ENCODE measurements at places on chromosomes 16 and 17.

DNA sequence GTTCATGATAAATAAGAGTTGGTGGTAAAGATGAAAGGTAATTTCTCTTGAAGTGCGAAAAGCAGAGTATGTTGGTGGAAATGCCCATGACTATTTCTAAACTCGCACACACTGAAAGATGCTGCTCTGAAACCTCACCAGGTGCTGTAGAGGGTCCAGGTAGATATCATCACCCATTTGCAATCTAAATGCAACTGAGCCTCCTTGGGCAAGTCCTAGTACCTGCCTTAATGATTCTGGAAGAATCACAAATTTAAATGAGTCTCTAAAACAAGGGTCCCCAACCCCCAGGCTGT lies 5.9 kb upstream of the MMD start:
- no peak for DNase-seq

- DNase-seq: no peak
These were observed 65.8 kb downstream of the PRMT7 start for GRCh38 chr16:68376590-68376989.

DNA sequence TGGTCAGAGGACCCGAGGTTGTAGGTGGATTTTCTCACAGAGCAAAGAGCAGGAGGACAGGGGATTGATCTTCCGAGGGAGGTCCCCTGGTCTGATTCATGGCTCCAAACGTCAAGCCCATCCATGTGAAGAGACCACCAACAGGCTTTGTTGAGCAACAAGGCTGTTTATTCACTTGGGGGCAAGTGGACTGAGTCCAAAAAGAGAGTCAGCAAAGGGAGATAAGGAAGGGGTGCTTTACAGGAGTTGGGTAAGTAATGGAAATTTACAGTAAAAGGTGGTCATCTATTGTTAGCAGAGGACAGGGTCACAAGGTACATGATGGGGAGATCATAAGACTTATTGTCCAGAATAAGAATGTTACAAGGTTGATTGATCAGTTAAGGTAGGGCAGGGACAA lies 2285.8 kb downstream of the TP53TG3F start:
- no peak for DNase-seq

- DNase-seq: no peak
These were observed 3.0 kb upstream of the RCVRN start for GRCh38 chr17:9907883-9908648.

GRCh38 chr16:75044800-75045361 lies 46.1 kb downstream of the ZNRF1 start:
- no peak for DNase-seq

- DNase-seq: no peak
These were observed 175.9 kb upstream of the SALL1 start for GRCh38 chr16:51327001-51327400.

DNA sequence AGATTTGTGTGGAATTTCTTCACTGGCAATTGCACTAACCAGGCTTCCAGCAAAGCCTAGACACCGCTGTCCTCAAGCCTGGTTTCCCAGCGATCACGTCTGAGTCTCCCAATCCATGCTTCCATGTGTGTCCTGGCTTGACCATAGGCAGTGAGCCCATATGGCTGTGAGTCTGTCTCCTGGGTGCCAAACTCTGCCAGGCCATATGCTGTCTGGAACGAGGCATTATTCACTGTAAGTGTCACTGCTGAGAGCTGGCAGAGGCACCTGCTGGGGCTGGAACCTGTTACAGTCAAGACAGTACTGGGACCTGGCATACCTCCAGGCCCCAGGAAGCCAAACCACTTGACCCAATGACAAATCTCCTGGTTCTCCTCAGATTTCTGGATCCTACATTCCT lies 60.4 kb downstream of the HS3ST2 start:
- no peak for DNase-seq

DNA sequence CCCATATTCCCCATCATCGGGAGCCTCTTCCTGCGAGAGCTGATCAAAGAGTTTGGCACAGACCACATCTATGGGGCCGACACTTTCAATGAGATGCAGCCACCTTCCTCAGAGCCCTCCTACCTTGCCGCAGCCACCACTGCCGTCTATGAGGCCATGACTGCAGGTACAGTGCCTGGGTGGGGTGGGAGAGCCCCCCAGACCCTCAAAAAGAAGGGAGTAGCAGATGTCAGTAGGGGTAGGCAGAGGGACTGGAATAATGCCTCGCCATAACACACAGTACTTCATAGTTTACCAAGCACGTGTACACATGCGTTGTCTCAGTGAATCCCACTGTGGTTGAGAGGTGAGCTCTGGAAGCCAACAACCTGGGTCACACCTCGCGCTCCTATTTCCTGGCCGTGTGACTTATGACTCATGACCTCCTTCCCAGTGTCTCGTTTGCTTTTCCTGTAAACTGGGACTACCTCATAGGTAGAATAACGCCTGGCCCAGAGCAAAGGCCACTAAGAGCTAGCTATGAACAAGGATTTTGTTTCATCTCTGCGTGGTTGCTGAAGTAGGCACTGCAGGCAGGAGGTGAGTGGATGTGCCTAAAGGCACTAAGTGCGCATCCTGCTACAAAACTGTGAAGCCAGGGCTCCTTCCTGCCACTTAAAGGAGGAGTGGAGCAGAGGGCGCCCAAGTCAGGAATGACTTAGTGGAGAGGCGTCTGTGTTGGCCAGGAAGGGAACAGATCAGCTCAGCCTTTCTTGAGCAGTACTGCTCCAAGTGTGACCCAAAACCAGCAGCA lies 5.2 kb downstream of the NAGLU start:
- no peak for DNase-seq

DNA sequence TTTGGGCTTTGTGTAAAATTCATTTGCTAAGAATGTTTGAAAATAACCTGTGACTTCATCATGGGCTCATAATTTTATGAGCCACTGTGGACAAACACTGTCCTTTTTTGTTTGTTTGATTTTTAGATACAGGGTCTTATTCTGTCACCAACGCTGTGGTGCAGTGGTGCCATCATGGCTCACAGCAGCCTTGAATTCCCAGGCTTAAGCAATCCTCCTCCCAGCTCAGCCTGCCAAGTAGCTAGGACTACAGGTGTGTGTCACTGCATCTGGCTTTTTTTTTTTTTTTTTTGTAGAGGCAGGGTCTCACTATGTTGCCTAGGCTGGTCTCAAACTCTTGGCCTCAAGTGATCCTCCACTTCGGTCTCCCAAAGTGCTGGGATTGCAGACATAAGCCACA lies 8.3 kb downstream of the TEX2 start:
- DNase-seq: no peak

GRCh38 chr16:71461686-71462648 lies at the start of gene ZNF23:
Gene ZNF23 (minus strand): TSS chr16:71462247. CDS start chr16:71456796, 5,451 bp downstream.
- DNase-seq: peak; percentile 79

GRCh38 chr17:33038740-33039139 lies 47.1 kb downstream of the SPACA3 start:
- no peak for DNase-seq

GRCh38 chr16:54397190-54397835 lies 110.7 kb upstream of the IRX3 start:
- no peak for DNase-seq

GRCh38 chr16:12220766-12221165 lies 244.2 kb downstream of the SNX29 start:
- no peak for DNase-seq

- DNase-seq: no peak
These were observed 88.0 kb downstream of the LITAF start for GRCh38 chr16:11498683-11499082.

- no peak for DNase-seq
These were observed 90.7 kb upstream of the SMIM36 start for GRCh38 chr17:55601874-55602364.

- DNase-seq: no peak
These were observed 452.6 kb upstream of the CDH11 start for GRCh38 chr16:65574326-65574966.

DNA sequence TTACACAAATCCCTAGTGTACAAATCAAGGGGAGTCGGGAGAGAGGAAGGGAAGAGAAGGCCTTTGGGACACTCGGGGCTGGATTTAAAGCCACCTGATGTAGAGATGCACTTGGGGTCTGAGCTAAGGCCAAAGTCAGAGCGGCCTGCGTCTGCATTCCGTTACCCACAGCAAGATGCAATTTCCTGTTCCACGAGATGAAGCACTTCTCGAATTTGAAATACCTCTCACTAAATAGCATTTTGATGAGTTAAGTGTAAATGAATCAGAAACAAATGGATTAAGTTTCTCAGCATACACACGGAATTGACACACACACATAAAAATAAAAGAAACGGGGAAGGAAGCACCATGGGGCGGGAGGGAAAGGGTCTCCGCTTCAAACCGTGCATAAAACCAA lies 386.0 kb downstream of the SOX9 start:
- DNase-seq: no peak

DNA sequence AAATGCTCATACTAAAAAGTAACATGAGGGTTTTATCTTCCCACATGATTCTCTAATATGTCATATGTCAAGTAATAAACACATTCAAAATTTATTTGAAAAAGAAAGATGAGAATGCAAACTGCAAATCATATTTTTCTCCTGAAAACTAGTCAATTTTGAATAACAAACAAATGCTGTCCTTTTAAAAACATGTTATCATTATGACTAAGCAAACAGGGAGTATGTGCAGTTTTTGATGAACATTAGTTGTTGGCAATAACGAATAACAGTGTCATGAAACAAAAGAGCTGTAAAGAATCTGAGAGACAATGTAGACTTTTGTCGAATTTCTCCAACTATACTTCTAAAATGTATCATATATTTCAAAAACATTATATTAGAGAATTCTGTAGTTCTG lies 34.8 kb downstream of the RPGRIP1L start:
- DNase-seq: no peak

DNA sequence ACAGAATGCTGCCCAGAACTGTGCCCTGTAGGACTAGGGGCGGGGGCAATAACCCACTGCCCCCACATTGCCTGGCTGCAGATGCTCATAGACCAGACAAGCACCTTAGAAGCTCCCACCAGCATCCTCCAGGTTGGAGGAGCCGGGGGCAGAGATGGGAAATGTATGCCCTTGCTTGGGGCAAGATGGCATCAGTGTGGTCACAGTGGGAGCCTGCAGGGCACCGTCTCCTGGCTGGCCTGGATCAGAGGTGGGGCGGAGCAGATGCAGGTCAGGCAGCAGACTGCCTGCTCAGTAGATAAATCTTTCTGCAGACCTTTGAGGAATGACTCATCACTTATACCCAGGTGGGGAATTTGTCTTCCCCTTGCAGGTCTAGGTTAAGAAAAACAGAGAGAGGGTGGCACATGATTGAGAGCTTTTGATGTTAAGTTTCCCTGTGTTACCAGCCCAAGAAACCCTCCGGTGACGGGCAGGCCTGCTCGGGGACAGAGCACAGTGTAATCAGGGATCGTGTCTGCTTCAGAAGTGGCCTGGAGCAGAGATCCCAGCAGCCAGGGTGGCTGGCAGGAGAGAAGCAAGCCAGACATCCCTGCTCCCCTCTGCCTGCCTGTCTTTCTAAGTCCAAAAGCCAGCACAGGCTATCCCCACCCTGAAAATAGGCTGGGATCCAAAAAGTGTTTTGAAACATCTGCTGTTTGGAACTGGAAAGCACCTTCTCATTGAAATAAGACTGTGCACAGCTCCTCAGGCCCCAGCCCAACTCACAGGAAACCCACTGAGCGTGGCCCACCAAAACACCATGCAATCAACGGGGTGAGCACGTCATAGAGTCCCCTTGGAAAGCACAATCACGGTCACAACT lies 50.7 kb upstream of the RPL38 start:
- DNase-seq: no peak

DNA sequence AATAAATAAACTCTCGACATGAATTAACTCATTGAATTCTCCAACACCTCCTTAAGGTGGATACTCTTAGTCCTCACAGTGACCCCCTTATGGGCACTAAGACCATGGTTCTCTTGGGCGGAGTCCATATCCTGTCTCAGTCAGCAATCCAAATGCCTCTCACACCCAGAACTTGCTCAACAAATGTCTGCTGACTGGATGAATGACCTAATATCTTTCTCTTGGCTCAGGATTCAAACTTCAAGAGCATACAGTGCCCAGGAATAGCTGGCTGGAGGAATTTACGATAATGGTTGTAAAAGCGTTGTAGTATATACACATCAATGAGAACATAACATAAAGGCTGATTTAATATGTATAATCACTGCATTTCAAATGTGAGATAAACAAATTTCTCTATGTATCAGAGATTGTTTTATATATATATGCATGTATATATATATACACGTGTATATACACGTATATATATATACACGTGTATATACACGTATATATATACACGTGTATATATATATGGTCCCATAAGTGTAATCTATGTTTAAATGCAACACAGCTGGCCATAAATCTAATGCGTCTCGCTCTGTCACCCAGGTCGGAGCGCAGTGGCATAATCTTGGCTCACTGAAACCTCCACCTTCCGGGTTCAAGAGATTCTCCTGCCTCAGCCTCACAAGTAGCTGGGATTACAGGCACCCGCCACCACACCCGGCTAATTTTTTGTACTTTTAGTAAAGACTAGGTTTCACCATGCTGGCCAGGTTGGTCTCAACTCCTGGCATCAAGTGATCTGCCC lies 6.5 kb upstream of the UBB start:
- no peak for DNase-seq

GRCh38 chr17:64332502-64332901 lies 58.2 kb downstream of the PECAM1 start:
- DNase-seq: no peak

DNA sequence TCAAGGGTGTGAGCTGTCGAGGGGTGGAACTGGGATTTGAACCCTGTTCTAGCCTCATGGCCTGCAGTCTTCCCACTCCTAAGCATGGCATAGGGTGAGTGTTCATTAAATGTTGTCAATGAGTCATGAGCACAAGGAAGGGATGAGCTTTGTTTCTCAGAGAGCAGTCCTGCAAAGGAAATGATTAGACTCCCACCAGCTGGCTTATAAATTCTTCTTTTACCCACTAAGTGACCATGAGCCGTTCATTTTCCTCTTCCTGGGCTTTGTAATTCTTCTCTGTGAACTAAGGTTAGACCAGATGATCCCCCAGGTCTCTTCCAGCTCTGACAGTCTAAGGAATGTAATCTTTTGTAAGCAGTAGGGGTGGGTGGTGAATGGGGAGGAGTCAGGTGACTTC lies 47.9 kb upstream of the HNF1B start:
- no peak for DNase-seq

DNA sequence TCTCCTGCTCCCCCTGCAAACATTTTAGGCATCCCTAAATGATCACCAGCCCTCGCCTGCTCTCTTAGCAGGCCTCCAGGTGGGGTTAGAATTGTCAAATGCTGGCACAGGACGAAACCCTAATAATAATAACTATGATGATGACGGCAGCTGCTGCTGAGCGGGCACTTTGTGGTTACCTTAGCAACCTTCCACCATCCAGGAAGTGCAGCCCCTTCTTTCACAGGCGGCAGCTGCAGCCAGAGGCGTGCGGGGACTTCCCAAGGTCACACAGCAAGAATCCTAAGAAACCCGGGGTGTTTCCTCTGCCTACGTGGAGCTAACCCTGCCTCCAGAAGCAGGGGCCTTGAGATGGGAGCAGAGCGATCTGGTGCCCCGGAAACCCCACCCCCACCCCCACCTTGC lies 22.4 kb upstream of the EIF1 start:
- peak; percentile 67 for DNase-seq

GRCh38 chr17:56851008-56851407 lies 17.1 kb downstream of the DGKE start:
- DNase-seq: no peak

- no peak for DNase-seq
These were observed 61.8 kb downstream of the TUBD1 start for GRCh38 chr17:59830846-59831486.

- DNase-seq: no peak
These were observed 11.2 kb downstream of the PER1 start for GRCh38 chr17:8141045-8141444.

GRCh38 chr17:82871056-82871775 lies 31.4 kb upstream of the ZNF750 start:
- DNase-seq: no peak

Measured in stimulated activated CD4-positive, alpha-beta T cell treated with anti-CD3 and anti-CD28 coated beads, Interleukin-4, amount 100 ng/mL, for 1 hour (primary cell).